ENCODE measurements at places on chromosomes 5 and 9. TPM values are rescaled to one million over a fixed set of nuclear protein-coding genes. Genes with fewer than 3 reads are reported as not detected.

DNA sequence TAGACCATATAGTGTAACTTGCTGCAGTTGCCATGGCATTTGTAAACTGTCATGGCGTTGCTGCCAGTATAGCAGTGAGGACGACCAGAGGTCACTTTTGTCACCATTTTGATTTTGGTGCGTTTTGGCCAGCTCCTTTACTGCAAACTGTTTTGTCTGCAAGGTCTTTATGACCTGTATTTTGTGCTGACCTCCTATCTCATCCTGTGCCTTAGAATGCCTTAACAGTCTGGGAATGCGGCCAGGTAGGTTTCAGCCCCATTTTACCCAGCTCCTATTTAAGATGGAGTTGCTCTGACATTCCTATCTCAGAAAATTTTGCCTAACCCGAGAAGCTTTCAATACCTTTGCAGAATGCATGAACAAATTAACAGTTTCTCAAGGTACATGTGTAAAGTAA is 914.4 kb upstream of the ACO1 start:
- no peak for DNase-seq

DNA sequence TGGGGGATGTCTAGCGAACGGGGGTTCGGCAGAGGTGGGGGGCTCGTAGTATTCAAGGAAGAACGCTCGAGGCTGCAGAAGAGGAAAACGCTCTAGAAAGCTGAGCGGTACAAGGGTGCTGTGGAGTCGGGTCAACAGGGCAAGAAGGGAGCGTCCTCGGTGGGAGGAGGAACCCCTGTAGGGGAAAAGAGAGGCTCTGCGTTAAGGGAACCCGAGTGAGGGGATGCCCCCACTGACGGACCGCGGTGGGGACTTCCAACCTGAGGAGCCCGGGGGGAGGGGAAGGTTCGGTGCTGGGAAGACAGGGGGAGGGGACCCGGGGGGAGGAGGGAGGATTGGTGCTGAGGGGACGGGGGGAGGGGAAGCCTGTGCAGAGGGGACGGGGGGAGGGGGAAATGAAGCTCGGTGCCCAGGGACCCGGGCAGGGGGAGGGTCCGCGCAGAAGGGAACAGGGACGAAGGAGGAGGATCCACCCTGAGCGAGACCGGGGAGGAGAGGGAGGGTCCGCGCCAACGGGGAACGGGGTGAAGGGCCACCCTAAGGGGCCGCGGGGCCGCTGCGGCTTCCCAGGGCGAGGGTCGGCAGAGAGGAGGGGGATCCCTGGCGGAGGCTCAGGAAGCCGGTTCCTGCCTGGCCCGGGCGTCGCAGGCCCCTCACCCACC is 621 bp downstream of the NR6A1 start:
- DNase-seq = no peak

LRRC26 gene
- polyA plus RNA-seq = not detected

GRCh38 chr9:4662989-4663792 is 1.1 kb downstream of the PLPP6 start:
- peak; percentile 47 for DNase-seq

DNA sequence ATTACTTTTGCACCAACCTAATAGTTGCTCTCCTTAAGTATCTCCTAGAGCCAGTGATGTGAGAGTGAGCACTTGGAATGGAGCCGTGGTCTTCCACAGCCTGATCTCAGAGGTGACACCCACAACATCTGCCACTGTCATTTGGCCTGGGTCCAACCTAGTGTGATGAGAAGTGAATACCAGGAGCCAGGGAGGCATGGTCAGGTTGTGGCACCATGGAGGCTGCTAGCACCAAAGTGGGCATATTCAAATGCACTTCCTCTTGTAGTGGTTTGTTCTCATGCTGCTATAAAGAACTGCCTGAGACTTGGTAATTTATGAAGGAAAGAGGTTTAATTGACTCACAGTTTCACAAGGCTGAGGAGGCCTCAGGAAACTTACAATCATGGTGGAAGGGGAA is 22.6 kb upstream of the CEP72 start:
- DNase-seq = no peak

WDR38 gene
- not detected for polyA plus RNA-seq

PDLIM4 gene
- polyA plus RNA-seq = 214 TPM

SH2D3C gene
- polyA plus RNA-seq = 0.24 TPM

- DNase-seq = no peak
These were observed 10.3 kb downstream of the FAT2 start for GRCh38 chr5:151580858-151581257.
